Smooth muscle cell of the coronary artery (primary cell): ENCODE measurements at places on chromosomes 7 and 10. TPM values are rescaled to one million over a fixed set of nuclear protein-coding genes. Genes with fewer than 3 reads are reported as not detected.

The ALOX5 gene
- total RNA-seq = not detected in 2 replicates

The CDH23 gene
- 0.08 and 5.4 TPM in 2 replicates for total RNA-seq

The GPR26 gene
- total RNA-seq = not detected in 2 replicates

The BTBD16 gene
- under 0.01 TPM in 1 of 2 replicates, not detected in the other for total RNA-seq

The MYH16 gene
- total RNA-seq = 0.08 TPM in 1 of 2 replicates, not detected in the other

The FAM25C gene
- total RNA-seq = not detected in 2 replicates

The SLC39A12 gene
- not detected in 2 replicates for total RNA-seq

The TAS2R5 gene
- 0.38 and 0.59 TPM in 2 replicates for total RNA-seq

The ZMIZ2 gene
- 8.0 and 8.3 TPM in 2 replicates for total RNA-seq

The SUN3 gene
- total RNA-seq = not detected in 2 replicates

The AS3MT gene
- 5.0 and 5.9 TPM in 2 replicates for total RNA-seq

The CLRN3 gene
- total RNA-seq = not detected in 2 replicates

The VAX1 gene
- total RNA-seq = not detected in 2 replicates

The GLI3 gene
- 2.2 and 3.2 TPM in 2 replicates for total RNA-seq

The SFRP4 gene
- 65.8 and 137 TPM in 2 replicates for total RNA-seq

The GOLGA7B gene
- 0.12 TPM in 1 of 2 replicates, not detected in the other for total RNA-seq

The ACTL6B gene
- not detected in 2 replicates for total RNA-seq

The PCDH15 gene
- not detected in 2 replicates for total RNA-seq

The ZPBP gene
- total RNA-seq = not detected in 2 replicates

The TMEM196 gene
- not detected in 2 replicates for total RNA-seq

The NPTX2 gene
- 0.15 and 6.0 TPM in 2 replicates for total RNA-seq

The LIPM gene
- total RNA-seq = not detected in 2 replicates

The ZNF248 gene
- 6.7 and 7.1 TPM in 2 replicates for total RNA-seq

The SMKR1 gene
- total RNA-seq = 1.1 TPM in 1 of 2 replicates, not detected in the other

The ATXN7L1 gene
- total RNA-seq = 3.3 and 8.2 TPM in 2 replicates

The MRC1 gene
- total RNA-seq = 0.12 TPM in 1 of 2 replicates, not detected in the other

The CELF2 gene
- 7.6 and 28.4 TPM in 2 replicates for total RNA-seq

The PRLHR gene
- not detected in 2 replicates for total RNA-seq

The PLOD3 gene
- total RNA-seq = 58.6 and 97.9 TPM in 2 replicates

The FAM25A gene
- not detected in 2 replicates for total RNA-seq

The CNNM2 gene
- total RNA-seq = 14.6 and 15.3 TPM in 2 replicates

The KDM7A gene
- 3.1 and 6.7 TPM in 2 replicates for total RNA-seq

The SNCG gene
- total RNA-seq = 48.3 and 77.0 TPM in 2 replicates

The MDH2 gene
- 43.1 and 61.3 TPM in 2 replicates for total RNA-seq

The CRPPA gene
- total RNA-seq = 0.83 and 1.2 TPM in 2 replicates

The POLR1F gene
- total RNA-seq = 8.2 and 14.3 TPM in 2 replicates

The HACD1 gene
- 11.0 and 33.4 TPM in 2 replicates for total RNA-seq

The CYP3A4 gene
- total RNA-seq = not detected in 2 replicates

The IDI2 gene
- not detected in 2 replicates for total RNA-seq

The FAM131B gene
- total RNA-seq = 0.98 and 2.7 TPM in 2 replicates

The PTPRE gene
- total RNA-seq = 0.70 and 0.90 TPM in 2 replicates

The CLDN4 gene
- 0.23 TPM in 2 replicates for total RNA-seq

The PCLO gene
- total RNA-seq = under 0.01 TPM in 1 of 2 replicates, not detected in the other

The PGAM2 gene
- 0.75 and 2.5 TPM in 2 replicates for total RNA-seq

The AKR1D1 gene
- not detected in 2 replicates for total RNA-seq

The PPP1R17 gene
- total RNA-seq = not detected in 2 replicates

The GPC2 gene
- 1.4 and 3.1 TPM in 2 replicates for total RNA-seq

The HABP2 gene
- not detected in 2 replicates for total RNA-seq

The NUDT13 gene
- 0.59 and 0.75 TPM in 2 replicates for total RNA-seq

The CPA2 gene
- 0.08 TPM in 1 of 2 replicates, not detected in the other for total RNA-seq

The PNLIPRP2 gene
- total RNA-seq = not detected in 2 replicates

The ARMC3 gene
- not detected in 2 replicates for total RNA-seq

The SVOPL gene
- not detected in 2 replicates for total RNA-seq

The TMEM130 gene
- 0.12 and 0.23 TPM in 2 replicates for total RNA-seq

The HYAL4 gene
- not detected in 2 replicates for total RNA-seq

The DMTF1 gene
- 48.8 and 111 TPM in 2 replicates for total RNA-seq

The KLF6 gene
- 44.3 and 47.6 TPM in 2 replicates for total RNA-seq

The PDZD7 gene
- 2.0 and 2.7 TPM in 2 replicates for total RNA-seq

The LDB3 gene
- 0.08 TPM in 1 of 2 replicates, not detected in the other for total RNA-seq
